ENCODE measurements at places on chromosomes 12 and 14.

DNA sequence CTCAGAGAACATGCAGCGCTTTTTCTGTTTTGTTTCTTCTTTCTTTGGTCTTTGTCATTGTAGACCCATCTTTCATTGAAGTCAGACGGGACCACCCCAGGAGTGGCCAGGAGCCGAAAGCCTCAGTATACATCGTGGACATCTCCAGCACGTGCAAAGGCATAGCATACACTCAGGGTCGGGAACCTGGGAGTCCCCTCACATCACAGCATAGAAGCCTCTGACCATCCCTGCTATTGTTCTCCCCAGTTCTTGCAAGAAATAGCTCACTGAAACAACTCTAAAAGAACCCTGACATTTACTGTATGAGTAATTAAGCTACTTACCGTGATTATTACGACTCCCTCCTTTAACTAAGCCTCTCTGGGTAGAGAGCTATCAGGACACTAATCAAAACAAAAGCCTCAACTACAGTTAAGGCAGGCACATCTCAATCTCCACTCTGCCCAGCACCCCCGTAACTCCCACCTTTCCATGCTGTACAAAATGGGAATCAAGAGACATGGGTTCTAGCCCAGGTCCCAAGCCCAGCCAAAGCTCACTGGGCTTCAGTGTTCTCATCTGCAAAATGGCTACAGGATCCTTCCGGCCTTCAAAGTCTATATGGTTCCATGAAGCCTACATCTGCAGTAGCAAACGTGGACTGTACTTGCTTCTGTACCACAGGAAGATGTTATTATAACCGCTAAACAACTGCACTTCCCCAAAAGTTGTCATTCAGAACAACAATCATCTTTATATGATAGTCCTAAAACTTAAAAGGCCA is 6.7 kb downstream of the CCDC88C start:
- no peak for ATAC-seq

DNA sequence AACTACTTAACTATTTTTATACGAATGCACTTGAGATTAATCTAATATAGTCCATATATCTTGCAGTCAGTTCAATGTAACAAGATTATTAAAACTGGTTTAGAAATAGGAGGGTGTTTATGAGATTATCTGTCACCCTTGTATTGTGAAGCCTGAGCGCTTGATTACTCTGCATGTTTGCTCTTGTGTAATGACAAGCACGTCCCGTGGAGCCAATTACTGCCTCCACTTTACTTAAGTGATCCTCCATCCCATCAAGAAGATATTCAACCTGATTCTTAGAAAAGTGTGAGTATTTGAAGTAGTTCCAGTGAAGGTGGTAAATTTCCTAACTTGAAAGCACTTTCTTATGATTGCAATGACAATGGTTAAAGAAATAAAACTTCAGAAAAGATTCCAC is 415.2 kb upstream of the GARIN6 start:
- ATAC-seq = no peak

- ATAC-seq = no peak
Measured at GRCh38 chr14:99602054-99602787, 1.8 kb downstream of the CCDC85C start.

DNA sequence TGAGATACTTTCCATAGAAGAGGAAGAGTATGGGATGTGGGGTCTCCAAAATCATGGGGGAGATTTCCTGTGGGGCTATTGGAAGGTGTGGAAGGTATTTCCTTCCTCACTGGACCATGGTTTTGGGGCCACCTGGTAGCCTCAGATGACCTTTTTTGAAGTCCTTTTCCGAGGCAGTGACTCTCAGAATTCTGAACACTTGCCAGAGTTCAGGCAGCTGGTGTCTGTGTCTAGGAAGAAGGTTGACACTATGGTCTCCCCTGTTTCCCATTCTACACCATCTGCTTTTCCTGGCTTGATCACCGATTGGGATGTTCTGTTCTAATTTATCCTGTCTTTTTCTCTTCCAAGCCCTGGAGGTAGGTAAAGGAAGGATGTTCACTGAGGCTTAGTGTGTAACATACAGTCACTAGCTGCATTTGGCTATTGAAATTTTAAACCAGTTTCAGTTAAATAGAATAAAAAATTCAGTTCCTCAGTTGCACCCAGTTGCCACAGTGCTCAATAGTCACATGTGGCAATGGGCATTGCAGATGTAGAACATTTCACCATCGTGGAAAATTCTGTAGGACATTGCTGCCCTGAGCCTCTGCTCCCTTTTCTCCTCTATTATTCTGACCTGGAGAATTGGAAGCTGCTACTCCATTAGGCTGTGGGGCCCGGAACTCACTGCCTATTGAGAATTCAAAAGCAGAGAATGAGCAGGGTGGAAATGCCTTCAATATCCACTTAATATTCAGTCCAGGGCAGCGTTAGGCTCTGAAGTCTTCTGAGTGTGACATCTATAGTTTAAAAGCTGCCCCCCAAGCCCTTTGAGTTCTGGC is 11.0 kb upstream of the PLEKHG3 start:
- ATAC-seq = no peak

DNA sequence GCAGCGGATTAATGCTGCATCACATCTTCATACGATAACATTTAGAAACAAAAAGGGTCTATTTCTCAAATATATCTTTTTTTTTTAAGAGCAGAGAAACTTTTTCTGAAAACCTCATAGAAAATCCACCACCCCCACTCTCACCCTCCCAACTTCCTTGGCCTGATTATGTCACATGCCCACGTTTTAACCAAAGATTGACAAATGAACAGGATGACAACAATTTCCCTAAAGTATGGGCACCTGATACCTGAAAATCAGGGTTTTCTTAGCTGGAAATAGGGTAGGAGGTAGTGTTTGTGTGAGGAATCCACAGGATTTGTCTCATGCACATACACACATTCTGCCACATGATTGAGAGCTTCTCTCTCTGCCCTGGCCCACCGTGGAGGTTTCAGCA is 74.7 kb upstream of the MDM1 start:
- ATAC-seq = no peak

DNA sequence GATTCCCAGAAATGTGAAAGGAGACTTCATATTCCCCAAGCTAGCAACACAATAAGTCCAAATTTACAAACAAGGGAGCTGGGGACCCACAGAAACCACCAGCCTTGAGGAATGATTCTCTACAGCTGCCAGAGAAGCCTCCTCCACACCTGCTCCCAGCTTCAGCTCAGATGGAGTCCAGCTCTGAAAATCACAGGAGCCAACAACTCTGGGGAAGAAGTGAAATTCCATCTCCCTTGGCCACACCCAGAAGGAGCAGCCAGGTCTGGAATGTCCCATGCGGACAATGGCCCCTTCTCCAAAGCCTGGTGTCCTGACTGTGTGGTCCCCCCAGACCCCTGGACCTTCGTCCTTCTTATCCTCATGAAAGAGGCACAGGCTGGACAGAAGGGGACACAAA is 45.4 kb downstream of the SYNE3 start:
- ATAC-seq = no peak

GRCh38 chr12:42846782-42847181 is 257.2 kb upstream of the PRICKLE1 start:
- ATAC-seq = no peak

DNA sequence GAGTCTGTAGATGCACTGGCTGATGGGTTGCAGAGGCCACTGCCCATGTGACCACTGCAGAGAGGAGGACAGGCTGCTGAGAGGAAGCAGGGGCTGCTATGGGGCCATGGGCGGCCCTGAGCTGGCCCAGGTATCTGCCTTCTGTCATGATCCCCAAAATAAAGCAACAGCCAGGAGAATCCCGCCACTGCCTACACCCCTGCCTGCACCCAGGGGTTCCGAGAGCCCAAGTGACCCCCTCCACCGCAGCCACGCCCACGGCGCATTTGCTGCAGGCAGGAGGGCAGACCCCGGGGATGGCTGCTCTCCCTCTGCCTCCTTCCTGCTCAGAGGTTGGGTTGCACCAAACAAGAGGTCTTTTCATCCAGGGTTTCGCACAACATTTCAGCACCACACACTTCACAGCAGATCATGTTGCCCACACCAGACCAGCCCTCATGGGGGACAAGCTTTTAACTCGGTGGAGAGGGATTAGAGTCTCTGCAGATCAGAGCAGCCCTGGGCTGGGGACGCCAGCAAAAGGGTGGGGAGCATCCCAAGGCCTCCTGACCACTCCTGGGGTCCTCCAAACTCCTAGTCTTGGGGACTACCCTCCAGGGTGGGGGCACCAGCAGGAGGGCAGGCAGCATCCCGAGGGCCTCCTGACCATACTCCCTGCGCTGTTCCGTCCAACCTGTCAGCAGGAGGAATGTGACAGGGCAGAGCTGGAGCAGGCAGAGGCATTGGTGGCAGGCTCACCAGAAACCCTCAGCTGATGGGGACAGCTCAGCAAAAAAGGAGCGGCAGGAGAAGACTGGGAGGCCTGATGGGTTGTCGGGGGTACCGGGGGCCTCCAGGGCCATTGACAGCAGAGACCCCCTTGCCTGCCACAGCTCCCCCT is 14.1 kb downstream of the CCDC85C start:
- peak; percentile 11 for ATAC-seq

- ATAC-seq = no peak
Measured at GRCh38 chr12:46499901-46500300, 127.3 kb upstream of the SLC38A2 start.

- ATAC-seq = no peak
Measured at GRCh38 chr14:61838661-61839245, 76.5 kb downstream of the SNAPC1 start.

- no peak for ATAC-seq
Measured at GRCh38 chr14:44657696-44658388, 150.8 kb upstream of the FSCB start.
